Activated B cell treated with CpG ODN at 0.5 μM for 24 hours (primary cell): ENCODE measurements at places on chromosomes 12 and 14. TPM values are rescaled to one million over a fixed set of nuclear protein-coding genes. Genes with fewer than 3 reads are reported as not detected.

Gene MFAP5
- 0.35 TPM in 1 of 2 replicates, not detected in the other for total RNA-seq

Gene RPGRIP1
- total RNA-seq, result not detected in 2 replicates

Gene DIO3
- total RNA-seq, result not detected in 2 replicates

Gene STK38L
- 24.2 and 26.3 TPM in 2 replicates for total RNA-seq

Gene CD4
- 0.22 and 0.32 TPM in 2 replicates for total RNA-seq

Gene IL22
- total RNA-seq, result not detected in 2 replicates

Gene CEBPE
- total RNA-seq, result 0.17 and 0.20 TPM in 2 replicates

Gene HDAC7
- 103 and 126 TPM in 2 replicates for total RNA-seq

Gene STON2
- 0.51 TPM in 1 of 2 replicates, not detected in the other for total RNA-seq

Gene TMED10
- total RNA-seq, result 124 and 130 TPM in 2 replicates

Gene NRIP2
- total RNA-seq, result not detected in 2 replicates

Gene SLCO1A2
- total RNA-seq, result not detected in 2 replicates

Gene HCAR3
- not detected in 2 replicates for total RNA-seq

Gene PTPN21
- total RNA-seq, result 0.10 and 0.31 TPM in 2 replicates

Gene SLCO1B1
- total RNA-seq, result not detected in 2 replicates

Gene COQ10A
- 30.2 and 35.6 TPM in 2 replicates for total RNA-seq

Gene CLEC2A
- not detected in 2 replicates for total RNA-seq

Gene NOVA1
- total RNA-seq, result not detected in 2 replicates

Gene PDZRN4
- not detected in 2 replicates for total RNA-seq

Gene B4GALNT1
- 0.31 and 0.51 TPM in 2 replicates for total RNA-seq

Gene KRT8
- total RNA-seq, result 0.33 and 0.34 TPM in 2 replicates

Gene KLHL33
- 0.42 and 0.53 TPM in 2 replicates for total RNA-seq

Gene DBX2
- total RNA-seq, result not detected in 2 replicates

Gene GYS2
- not detected in 2 replicates for total RNA-seq

Gene PTCSC3
- not detected in 2 replicates for total RNA-seq

Gene SIX4
- total RNA-seq, result not detected in 2 replicates

Gene TMEM116
- total RNA-seq, result 6.4 and 10.5 TPM in 2 replicates

Gene KRT79
- total RNA-seq, result not detected in 2 replicates

Gene LAG3
- 0.12 TPM in 1 of 2 replicates, not detected in the other for total RNA-seq

Gene TSHR
- 0.17 TPM in 1 of 2 replicates, not detected in the other for total RNA-seq

Gene PPP1R13B
- 16.2 and 18.8 TPM in 2 replicates for total RNA-seq

Gene CLEC6A
- not detected in 2 replicates for total RNA-seq

Gene DCN
- total RNA-seq, result not detected in 2 replicates

Gene TAS2R46
- 0.60 and 1.5 TPM in 2 replicates for total RNA-seq

Gene CLECL1
- total RNA-seq, result 111 and 115 TPM in 2 replicates

Gene AEBP2
- total RNA-seq, result 44.8 and 51.0 TPM in 2 replicates

Gene LHX5
- not detected in 2 replicates for total RNA-seq

Gene NYNRIN
- total RNA-seq, result 0.02 and 0.04 TPM in 2 replicates

Gene RD3L
- not detected in 2 replicates for total RNA-seq

Gene TAS2R31
- total RNA-seq, result 4.3 and 5.3 TPM in 2 replicates

Gene CNTN1
- not detected in 2 replicates for total RNA-seq

Gene XRCC3
- total RNA-seq, result 23.5 and 26.0 TPM in 2 replicates
